WTC11 (cell line): ENCODE measurements at places on chromosomes 3 and 15.

DNA sequence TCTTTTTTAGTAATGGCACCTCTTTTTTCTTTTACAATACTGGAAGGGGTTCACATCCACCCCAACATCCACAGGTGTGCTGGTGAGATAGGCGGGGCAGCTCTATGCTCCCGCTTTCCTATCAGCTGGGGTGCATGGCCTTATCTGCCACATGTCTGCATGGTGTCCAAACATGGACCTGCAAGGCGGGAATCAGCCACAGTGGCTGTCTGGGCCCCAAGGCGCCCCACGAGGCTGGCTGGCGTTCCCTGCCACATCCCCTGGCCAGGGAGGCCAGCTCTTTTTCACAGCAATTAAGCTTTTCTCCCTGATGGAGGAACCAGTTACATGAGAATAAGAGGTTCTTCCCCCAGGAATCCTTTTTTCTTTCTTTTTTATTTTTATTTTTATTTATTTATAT lies 30.9 kb upstream of the GOLGA6L2 start:
- no peak for DNase-seq

DNA sequence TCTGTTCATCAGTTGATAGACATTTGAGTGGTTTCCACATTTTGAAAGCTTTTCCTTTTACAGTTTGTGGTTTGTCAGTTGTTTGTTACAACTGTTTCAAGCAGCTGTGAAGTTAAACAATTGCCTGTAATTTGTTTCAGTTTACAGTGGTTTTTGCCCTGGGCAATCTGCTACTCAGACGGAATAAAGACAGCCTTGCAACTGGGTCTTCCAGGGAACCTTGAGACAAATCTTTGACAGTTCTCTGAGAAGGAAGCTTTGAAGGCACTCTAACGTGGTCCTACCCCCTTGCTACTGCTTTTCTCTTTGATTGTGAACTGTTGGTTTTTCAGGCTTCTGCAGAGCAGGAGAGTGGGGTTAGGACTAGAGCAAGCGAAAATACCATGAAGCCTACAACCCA lies 28.0 kb downstream of the LRRC28 start:
- no peak for DNase-seq

DNA sequence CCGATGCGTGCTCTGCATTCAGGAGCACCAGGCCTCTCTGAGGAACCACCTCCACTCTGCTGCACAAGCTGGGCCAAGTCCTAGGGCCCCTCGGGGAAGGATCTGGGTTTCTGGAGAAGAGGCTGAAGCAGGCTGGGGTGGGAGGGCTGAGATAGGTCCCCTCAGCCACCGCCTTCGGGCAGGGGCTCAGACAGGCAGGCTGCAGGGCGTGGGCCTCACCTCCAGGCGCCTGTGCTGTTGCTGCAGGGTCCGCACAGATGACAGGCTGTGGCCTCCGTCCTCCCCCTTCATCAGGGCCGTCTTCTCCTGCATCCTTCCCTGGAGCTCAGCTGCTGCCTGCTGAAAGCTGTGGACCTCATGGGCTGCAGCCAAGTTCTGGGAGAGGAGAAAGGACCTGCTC lies 15.2 kb downstream of the PLA2G4B start:
- DNase-seq = no peak

DNA sequence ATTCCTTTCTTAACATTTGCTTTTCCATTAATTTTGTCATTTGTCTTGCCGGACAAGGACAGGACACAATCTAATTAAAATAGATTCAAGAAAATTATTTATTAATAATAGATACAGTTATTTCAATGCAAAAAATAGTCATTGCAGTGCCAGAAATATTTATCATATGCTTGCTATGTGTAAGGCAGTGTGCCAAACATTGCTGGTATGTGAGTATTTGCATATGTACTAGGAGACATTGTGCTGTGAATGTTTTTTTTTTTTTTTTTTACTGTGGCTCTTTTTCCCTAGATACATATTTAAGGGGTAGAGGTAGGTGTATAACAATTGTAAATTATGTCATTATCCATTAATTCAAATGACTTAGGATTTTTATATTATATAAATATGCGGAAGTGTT lies 23.3 kb downstream of the SPRED1 start:
- DNase-seq = no peak

DNA sequence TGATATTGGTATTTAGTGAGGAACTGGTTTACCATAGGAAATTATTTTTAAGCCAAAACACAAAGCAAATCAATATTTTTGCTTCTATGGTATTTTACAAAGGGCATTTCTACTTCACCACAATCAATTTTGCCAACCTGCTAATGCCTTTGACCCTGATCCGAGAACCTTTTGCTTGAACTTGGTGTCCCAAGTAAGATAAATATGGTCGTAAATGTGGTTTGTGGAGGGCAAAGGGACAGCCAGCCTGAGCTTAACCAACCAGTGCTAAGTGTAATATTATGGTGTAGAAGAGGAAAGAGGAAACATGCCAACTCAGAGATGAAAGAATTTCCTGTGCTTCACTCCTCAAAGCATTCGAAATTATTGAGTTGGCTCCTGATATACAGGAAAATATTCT lies 148.4 kb downstream of the C3orf38 start:
- no peak for DNase-seq

- DNase-seq = no peak
Measured at GRCh38 chr3:142450881-142451280, 3.0 kb upstream of the XRN1 start.

DNA sequence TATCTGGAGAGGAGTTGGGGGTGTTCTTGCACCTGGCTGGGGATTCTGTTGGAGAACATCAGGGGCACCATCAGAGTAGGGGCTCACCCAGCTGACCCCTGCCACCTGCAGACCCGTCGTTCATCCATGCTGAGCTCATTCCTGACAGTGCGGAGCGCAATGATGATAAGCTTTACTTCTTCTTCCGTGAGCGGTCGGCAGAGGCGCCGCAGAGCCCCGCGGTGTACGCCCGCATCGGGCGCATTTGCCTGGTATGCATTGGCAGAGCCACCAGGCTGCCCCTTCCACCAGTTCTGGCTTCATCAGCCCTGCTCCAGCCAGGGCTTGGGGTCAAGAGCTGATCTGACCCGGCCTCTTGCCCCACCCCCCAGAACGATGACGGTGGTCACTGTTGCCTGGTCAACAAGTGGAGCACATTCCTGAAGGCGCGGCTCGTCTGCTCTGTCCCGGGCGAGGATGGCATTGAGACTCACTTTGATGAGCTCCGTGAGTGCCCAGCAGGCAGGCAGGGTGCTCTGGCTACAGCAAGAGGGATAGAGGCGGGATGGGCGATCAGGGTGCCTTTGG lies 8.8 kb upstream of the GNAT1 start:
- no peak for DNase-seq

DNA sequence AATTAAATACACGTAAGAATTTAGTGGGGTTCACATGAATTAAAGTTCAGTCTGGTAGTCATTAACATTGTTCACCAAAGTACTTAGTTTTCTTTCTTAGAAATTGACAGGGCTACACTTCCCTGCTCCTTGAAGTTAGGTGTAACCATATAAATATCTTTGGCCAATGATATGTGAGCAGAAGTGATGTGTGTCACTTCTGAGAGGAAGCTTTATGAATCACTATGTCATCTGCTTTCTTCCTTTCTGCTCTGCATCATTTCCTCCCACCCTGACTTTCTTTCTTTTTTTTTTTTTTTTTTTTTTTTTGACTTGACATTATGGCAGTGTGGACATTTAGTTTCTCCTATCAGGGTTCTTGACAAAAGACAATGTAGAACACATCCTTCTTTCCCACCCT lies 156.2 kb upstream of the COL8A1 start:
- DNase-seq = no peak

DNA sequence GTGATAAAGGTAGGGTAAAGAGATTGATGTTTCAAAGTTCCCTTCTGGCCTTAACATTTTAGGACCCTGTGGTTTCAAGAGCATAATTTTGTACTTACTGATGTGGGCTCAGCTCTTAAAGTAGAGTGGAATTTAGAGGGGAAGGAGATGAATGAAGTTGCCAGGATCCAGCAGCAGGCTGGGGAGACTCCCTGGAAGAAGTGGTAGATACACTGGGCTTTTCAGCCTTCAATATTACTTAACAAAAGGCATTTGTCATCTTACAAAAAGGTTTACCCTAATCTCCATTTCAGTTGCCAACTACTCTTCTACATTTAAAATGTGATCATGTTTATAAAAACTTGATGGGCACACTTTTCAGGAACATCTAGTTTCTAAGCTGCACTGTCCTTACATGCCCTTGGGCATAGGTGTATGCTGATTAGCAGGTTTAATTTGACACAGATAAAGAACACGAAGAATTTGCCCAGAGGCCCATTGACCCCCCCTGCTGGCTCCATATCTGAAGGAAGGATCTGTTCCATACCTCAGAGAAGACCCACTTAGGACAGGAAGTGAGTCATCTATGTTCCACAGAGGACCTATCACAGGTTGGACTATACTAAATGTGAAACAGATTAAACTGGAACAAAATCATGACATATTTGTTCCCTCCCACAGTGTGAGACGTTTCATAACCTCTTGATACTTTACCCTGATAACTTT lies 93.0 kb upstream of the LPP start:
- DNase-seq = no peak

- DNase-seq = no peak
Measured at GRCh38 chr3:127200086-127200691, 7.3 kb downstream of the PRR23E start.

GRCh38 chr15:48845123-48845522 lies 32.8 kb upstream of the EID1 start:
- DNase-seq = no peak

- no peak for DNase-seq
Measured at GRCh38 chr15:93235926-93236780, 147.1 kb upstream of the RGMA start.

GRCh38 chr15:80414546-80415357 lies 10.6 kb downstream of the ARNT2 start:
- no peak for DNase-seq

DNA sequence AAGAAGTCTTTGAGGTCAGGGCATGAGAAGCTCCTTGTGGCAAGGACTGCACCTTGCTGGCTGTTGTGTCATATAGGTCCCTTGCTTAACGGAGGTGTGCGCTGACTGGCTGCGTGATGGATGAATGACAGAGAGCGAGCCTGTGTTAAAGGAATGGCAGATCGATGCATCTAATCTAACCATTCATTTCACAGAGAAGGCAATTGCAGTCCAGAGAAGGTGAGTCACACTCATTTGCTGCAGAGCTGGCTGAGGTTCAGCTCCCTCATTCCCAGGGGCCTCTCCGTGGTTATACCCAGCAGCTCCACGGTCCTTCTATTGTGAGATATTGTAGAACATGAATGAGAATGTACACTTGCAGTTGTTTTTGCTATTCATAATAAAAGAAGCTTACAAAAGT lies 289.3 kb downstream of the EPHB1 start:
- DNase-seq = no peak

DNA sequence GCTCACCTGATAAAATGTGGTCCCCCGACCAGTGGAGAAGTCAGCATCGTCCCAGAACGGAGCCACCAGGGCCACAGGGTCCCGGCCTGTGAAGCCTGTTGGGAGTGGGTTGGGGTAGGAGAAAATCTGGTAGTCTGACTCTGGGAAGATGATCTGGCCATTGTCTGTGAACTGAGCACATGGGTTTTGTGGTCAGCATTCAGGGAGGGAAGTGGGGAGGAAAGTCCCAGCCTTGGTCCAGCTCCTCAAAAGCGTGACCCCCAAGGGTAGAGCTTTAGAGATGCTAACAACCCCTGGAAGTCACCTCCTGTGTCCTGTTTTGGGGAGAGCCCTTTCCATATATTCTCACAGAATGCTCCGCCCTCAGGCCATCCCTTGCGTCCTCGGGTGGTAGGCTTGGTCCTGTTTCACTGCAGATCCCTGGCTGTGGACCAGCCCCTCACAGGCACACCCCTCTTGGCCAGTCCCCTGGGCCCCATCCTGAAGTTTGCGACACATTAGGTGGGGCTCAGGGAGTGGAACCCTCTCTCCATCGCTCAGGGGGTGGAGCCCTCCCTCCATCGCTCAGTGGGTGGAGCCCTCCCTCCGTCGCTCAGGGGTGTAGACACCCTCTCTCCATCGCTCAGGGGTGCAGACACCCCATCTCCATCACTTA lies 40.0 kb downstream of the MUC4 start:
- no peak for DNase-seq

DNA sequence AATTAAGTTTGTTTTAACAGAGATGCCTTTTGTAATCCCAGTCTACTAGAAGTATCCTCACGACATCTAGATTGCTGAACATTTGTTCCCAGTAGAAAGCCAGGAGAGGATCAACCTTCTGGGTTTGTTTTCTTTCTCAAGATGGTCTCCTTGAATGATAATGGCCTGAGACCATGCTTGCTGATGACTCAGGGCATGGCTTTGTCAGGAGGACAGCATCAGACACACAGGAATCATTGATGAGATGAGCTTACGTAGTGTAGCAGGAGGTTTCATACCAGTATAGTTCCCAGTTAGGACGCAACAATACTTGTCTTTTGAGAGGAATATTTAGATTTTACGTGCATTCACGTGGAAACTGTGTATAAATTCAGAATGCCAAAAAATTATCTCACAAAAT lies 38.6 kb downstream of the ATP1B3 start:
- DNase-seq = no peak

DNA sequence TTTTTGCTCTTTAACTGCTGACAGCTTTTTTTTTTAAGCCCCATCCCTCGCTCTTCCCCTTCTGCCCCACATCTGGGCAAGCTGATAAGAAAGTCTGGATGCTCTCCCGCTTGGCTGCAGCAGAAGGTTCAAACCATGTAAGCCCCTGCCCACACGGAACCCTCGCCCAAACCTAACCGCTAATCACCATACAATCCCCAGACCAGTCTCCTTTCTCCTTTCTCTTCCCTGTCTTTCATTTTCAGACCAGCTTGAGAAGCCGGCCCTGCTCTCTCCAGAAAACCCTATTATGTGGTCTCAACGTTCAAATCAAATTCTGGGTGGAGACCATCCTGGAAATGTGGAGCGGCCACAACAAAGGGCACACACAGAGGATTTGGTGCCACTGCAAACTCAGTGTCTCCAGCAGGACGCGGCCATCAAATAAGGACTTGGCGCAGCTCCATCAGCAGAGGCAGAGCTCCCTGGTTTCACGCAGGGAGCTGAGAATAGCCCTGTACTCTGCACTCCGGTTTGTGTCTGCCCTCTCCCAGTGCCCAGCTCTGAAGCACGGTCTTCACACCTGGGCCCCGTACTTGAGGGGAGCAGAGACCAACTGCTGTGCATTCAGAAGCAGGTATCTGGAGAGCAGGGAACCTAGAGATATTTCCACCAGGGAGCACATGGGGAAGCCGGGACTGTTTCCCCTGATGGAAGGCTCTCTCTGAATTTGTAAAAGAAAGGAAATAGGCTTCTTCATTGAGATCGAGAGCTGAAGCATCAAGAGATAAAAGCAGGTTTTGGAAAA lies 92.6 kb downstream of the XXYLT1 start:
- DNase-seq = no peak
